Nucleus accumbens (tissue), 56 donors: ENCODE measurements at places on chromosomes 3 and 15.

DNA sequence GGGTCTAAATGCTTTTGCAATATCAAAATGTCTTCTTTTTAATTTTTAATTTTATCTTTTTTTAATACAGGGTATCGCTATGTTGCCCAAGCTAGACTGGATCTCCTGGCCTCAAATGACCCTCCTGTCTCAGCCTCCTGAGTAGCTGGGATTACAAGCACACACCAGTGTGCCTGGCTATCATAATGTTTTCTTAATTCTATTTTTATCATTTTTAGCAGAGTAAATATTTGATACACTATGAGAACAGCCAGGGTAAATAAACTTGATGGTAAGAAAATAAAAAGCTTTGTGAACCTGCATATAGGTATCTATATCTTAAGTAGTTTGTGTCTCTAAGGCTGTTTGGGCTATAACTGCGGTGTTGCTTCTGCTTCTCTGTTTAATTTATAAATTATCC is 60.4 kb downstream of the IL12A start:
- no peak for DNase-seq

GRCh38 chr3:120506828-120507774 is 56.3 kb upstream of the FSTL1 start:
- DNase-seq, result no peak

- no peak for DNase-seq
Observed at GRCh38 chr3:128749035-128749434, 23.1 kb downstream of the RAB7A start.

- no peak for DNase-seq
Observed at GRCh38 chr15:70058642-70059360, 38.9 kb downstream of the TLE3 start.

DNA sequence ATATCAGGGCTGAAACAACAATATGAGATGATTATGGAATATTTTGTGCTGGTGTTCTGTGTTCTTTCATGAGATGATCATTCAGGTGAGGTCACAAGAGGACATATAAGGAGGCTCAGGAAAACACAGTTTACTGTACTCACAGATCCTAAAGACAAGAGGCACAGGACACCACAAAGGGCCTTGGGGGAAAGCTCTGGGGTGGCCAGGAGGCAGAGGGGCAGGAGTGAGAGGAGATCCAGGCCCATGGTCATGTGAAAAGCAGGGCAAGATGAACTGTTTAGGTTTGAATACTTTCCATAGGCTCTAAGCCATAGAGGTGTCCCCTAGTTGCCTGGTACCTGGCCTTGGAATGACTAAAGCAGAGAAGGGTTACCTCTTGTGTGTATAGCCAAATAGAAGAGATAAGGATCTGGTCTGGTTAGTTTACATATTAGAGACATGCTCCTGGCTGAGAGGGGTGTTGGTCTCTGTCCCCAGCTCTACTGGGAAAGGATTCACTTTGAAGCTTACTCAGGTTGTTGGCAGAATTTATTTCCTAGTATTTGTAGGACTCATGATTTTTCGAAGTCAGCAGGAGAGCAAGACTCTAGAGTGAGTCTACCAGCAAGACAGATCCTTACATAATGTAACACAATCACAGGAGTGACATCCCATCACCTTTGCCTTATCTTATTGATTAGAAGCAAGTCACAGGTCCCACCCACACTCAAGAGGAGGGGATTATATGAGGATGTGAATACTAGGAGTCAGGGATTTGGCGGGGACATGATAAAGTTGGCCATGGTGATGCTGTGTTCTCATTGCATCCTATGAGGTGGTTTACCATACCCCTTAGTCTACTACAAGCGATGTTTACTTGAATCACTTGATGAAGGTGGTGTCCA is 11.3 kb upstream of the TM4SF1 start:
- DNase-seq, result no peak

- DNase-seq, result no peak
Observed at GRCh38 chr3:6912240-6912639, 51.3 kb downstream of the GRM7 start.

DNA sequence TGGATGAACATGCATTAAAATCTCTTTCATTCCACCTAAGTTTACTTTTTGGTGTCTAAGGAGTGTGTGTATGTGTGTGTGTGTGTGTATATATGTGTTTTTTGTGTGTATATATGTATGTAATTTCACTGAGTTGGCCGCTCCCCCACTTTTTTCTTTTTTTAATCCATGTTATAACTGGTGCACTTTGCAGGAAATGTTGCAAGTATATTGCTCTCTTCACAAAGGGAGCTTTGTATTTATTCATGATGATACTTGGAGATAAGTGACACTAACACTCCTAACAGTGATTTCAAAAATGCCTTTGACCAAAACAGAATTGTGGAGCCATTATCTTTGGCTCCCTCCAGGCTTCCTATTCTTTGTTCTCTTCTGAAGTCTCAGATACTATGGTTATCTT is 95.8 kb downstream of the FNDC3B start:
- DNase-seq, result no peak

- DNase-seq, result no peak
Observed at GRCh38 chr15:72796515-72797337, 13.2 kb upstream of the ADPGK start.

GRCh38 chr15:57861034-57861638 is 154.6 kb downstream of the POLR2M start:
- no peak for DNase-seq

- DNase-seq, result peak; percentile 4
Observed at GRCh38 chr15:83365370-83365938, 81.0 kb upstream of the BNC1 start.

DNA sequence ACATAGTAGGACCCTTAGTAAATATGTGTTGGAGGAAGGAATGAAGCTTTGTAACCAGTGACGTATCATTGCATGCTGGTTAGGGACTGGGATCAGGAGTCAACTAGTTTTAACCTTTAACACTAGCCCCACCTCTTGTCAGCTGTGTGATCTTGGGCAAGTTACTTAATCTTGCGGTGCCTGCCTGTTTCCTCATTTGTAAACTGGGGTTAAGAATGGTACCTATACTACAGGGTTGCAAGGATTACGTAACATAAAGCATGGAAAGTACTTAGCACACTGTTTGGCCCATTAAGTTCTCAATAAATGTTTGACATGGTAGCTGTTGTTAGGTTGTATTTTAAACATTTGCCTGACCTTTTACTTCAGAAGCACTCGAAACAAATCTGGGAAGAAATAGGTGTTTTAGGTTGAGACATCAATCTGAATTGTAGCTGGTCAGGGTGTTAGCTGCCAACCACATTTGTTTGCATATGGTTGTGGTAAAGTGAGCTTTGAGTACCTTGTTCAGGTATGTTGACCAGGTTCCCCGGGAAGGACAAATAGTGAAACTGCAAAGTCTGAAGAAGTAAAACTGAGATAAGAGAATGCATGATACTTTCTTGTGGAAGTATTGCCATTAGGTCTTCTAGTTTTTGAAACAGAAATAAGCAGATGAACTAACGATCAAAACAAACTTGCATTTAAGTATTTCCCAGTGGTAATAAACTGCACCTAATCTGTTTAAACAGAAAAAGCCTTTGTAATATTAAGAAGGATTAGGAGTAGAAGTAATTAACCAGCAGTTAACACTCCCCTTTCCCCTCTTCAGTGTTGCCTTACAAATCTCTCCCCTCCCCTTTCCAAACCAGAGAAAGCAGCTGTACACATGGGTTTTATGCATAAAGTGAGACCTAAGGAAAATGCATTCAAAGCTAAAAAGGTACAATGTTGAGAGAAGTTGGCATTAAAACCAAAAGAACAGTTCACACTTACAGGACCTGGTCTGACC is 25.8 kb upstream of the SCAANT1 start:
- DNase-seq, result no peak

DNA sequence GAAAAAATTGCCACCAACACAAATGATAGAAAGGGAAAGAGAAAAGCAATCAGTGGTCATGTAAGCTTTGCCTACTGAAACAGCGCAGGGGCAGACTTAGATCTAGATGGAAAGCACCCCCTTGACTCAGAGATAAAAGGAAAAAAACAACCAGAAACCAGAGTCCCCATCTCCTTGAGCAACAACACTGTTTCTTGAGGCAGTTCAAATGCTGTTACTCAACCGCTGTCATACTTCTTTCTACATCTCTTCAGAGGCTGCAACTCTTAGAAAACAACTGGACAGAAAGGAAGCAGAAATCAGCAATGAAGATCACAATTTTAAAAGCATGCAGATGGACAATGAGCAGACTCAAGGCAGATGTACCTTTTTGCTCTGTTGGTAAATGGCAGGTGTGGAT is 36.5 kb downstream of the FSIP1 start:
- no peak for DNase-seq

DNA sequence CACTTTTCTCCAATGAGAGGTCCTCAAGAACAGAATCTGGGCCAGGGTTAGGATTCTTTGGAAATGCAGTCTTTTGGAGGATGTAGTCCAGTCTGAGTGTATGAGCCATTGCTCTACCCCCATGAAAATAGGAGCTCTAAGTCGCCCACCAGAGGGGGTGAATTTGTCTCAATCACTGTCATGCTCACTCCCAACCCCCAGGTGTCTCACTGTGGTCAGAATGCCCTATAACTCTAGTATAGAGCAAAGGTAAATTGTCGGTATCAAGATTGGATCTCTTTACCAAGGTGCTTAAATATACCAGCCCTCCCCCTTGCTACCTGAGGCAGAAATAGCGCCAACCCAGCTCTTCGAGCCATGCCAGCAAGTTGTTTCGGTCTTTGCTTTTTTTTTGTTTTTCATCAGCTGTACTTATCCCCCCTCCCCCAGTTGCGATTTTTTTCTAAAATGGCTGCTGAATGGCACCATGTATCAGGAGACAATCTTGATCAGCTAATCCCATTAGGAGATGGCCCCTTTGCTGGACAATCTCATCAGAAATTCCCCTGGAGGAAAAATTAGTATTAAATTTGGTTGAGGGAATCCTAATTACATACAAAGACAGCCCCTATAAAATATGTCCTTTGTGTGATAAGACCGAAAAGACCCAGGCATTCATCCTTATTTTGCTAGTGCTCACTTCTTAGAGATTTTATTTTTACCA is 130.7 kb downstream of the EBLN2 start:
- no peak for DNase-seq

DNA sequence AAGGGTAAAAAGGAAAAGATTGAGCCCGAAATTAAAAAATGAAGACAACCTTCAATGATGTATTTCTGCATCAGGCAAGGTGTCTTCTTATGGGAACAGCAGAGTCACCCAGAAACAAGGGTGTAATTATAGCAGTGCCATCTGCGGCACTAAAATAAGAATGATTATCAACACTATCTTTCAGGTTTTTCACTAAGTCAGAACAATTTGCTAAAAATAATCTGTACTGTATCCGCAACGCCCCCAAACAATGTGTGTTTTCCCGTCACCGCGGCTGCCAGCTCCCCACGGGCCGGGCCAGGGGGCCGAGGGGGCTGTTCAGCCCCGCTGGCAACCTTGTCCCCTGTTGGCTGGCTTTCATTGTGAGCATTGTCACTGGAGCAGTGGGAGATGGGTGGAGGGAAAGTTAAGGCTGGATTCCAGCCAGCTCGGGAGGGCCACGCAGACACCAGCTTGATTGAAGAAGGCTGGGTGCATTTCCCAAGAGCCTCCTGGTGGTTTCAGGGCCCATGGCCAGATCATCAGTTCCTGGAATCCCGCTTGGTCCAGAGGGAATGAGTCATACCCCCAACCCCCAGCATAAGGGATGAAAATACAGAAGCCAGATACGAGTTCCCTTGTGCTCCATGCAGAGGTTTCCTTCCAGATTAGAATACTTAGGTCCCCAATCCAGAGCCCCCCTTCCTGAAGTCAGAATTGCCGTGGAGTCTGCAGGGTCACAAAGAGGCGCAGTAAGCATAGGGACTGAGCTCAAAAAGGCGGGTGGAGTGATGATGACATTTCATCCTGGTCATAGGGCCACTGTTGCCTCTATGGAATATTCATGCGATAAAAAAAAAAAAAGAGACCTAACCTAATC is 90.2 kb upstream of the KLF13 start:
- peak; percentile 37 for DNase-seq

GRCh38 chr3:106049821-106050220 is 181.0 kb upstream of the CBLB start:
- DNase-seq, result no peak

DNA sequence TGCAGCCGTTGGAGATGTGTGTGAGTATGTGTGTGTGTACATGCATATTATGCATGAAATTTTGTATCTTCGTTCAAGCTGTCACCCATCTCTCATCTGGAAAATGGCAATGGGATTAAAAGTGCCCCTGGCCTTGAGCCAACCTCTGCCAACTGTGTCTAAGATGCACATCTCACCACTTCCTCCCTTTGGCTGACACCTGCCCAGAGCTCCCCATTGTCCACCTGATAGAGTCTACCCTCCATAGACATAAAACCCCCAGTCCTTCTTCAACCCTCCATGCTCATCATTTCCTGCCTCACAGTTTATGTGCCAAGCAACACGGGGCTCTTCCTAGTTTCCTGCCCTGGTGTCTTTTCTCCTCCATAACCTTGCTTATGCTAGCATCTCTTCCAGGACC is 187.5 kb upstream of the HES1 start:
- DNase-seq, result no peak

DNA sequence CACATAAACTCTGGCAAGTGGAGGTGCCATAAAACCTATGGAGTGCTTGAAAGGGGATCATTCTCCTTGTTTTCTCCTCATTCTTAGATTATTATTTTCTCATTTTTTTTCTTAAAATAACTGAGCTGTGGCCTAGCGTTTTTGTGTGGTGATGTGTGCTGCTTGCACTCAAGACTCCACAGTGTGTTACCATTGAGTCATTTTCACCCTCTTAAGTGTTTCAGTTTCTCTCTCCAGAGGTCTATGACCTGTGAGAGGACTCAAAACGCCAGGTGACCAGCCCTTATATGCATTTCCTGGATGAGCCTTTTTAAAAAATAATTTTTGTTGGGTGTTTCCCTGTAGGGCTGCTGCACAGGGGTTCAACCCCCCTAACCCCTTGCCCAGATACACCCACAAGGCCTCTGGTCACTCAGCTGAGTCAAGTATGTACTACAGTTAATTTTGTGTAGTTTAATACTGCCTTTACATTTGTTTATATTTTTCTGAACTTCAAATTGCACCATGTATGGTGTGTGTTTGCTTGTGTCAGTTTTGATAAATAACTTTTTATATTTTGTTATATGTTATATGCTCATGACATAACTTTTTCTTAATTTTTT is 15.4 kb upstream of the BTLA start:
- DNase-seq, result no peak

DNA sequence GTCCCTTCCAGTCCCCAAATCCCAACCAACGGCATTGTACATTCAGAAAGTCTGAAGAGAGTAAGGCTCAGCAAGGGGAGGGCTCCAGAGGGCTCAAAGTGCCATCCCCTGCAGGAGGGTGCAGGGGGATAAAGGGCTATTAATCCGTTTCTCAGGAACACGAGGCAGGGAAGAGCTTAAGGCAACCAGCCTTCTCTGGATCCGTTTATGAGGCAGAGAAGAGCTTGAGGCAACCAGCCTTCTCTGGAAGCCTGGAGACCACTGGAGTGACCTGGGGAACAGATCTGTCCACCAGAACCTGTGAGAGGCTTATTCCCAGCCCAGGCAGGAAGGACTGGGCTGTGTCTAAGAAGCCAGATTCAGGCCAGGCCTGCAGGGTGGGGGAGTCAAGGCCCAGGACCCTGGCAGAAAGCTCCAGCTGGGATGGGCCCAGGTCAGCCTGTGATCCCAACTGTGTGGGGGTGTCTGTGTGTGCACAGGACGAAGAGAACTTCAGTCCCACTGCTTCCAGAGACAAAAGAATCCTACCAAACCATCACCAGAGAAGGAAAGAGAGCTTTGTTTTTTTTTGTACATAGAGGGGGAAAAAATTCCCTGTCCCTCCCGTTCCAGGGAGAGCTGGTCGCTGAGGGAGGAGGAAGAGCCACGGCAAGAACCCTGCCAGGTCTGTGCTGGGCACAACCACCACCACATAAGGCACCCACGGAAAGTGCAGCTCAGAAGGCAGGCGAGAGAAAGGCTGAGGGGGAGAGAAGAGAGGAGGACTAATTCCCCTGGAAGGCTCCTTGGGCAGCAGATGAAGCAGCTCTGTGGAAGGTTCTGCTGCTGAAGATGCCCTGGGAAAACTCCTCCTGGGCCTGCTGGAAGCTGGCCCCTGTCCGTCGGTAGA is 1.6 kb upstream of the ULK3 start:
- DNase-seq, result no peak
